ELF-1 (cell line): ENCODE measurements at places on chromosomes 1 and 21.

GRCh38 chr1:109263234-109263596 is 13.9 kb downstream of the CELSR2 start:
- DNase-seq = no peak

DNA sequence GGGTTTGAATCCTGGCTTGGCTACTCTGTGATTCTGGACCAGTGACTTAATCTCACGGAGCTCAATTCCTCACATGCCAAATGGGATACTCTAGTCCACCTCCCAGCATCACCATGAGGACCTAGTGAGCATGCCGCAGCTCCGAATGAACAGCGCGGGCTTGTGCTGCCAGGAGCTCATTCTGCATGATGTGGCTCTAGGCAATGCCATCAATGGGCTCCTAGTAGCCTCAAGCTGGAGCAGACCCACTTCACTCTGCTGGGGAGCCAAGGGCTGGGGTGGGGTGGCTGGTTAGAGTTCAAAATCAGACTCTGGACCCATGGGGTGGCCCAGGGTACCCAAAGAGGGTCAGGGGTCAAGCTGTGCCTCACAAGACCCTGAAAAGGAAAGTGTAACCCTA is 41.5 kb downstream of the CDK18 start:
- DNase-seq = no peak

DNA sequence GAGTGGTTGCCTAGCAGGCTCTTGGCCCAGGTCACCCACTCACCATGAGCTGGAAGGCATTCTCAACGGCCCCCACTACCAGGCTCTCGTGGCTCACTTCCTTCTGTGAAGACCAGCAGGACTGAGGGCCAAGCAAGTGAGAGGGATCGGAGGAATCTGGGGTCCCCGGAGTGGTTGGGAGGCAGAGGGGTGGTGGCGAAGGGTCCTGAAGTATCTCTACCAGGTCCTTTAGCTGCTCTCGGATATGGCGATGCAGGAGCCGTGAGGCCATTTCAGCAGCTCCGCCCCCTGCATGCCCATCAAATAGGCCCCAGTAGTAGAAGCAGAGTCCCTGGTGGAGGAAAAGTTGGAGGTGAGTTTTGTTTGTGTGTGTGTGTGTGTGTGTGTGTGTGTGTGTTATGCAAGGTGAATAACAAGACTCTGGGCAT is 2.4 kb downstream of the PPM1J start:
- no peak for DNase-seq

- DNase-seq = no peak
Observed at GRCh38 chr1:90143591-90143990, 148.7 kb downstream of the ZNF326 start.

DNA sequence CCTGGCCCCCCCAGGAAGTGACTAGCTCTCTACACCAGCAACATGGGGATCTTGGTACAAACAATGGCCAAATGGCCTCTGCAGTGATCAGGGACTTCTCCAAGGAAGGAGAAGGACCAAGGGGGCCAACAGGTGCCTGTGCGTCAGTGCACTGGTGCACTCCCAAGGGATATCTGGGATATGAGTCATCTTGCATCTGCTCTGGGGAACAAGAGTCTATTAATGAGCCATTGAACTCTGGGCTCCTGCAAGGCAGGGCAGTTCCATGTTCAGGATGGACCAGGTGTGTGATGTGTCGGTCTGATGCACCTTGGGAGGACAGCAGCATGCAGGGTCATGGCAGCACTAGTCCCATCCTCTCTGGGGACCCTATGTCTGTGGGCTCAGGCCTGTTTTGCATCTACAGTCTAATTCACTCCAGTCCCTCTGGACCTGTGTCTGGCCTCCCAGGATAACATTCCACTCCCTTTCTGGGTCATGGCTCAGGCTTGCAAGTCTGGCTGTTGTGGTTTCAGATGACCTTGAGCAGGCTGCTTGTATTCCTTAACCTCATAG is 125.3 kb downstream of the TRABD2B start:
- DNase-seq = no peak

DNA sequence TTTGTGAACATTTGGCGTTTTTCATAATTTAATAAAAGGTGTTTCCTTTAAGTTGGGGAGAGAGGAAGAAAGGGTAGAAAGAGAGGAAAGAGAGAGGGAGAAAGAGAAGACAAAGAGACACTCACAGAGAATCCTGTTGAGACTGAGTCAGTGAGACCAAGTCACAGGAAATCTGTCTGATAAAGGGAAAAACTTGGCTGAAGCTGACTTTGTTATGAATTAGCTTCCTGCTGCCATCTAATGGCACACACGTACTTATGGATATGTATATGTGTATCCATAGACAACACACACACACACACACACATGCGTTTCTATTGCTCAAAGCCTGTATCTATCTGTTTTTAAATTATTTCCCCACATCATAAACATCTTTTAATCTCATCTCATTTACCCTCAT is 42.5 kb upstream of the DISC1 start:
- DNase-seq = no peak

DNA sequence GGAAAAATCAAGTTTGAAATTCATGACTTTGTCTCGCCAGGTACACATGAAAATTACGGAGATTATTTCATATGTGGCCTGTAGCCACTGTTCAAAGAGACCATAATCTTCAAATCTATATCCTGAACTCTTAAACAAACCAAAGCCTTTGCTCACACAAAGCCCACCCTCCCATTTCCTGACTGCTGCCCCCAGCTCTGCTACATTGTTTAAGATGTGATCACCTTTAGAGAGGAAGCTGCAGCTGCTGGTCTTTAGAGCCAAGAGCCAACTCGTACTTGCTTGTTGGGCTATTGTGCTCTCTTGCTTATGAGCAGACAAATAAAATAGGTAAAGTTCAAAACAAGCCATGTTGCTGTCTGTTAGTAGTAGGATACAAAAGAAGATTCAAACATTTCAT is 71.9 kb downstream of the DTL start:
- DNase-seq = no peak

DNA sequence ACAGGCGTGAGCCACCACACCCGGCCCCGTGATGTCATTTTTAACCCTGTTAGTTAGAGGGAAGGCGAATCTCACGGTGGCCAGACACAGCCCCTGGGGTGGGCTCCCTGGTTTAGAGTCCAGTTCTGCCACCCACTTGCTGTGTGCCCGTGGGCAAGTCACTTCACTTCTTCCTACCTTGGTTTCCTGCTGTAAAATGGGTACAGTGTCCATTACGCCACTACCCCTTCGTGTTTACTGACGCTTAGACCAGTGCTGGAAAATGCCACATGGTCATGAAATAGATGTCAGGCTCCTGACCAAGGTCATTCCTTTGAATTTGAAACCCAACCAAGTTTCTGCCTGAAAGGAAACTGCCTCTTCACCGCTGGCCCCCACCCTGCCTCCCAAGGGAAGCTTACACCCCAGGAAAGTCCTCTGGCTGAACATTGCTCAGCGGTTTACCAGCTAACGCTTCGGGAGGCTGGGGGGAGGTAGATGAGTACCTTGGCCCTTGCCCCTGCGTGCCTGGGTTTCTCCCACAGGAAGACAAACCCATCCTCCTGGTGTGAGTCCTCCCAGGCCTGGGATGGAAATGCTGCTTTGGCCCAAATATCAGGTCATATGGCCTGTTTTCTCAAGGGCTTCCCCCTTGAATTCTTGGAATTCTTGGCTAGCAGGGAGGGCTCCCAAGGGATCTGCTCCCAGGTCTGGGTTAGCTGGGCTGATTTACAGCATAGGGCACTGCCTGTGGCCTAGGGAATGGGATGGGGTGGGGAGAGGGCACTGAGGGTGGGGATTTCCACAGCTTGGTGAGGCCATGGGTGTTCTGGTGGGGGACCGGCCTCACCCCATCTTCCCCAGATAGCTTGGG is 7.6 kb upstream of the AADACL4 start:
- peak; percentile 82 for DNase-seq

- DNase-seq = no peak
Observed at GRCh38 chr1:201947697-201948008, 1.3 kb upstream of the LMOD1 start.

- no peak for DNase-seq
Observed at GRCh38 chr1:162856260-162856659, 4.7 kb downstream of the CCDC190 start.

- DNase-seq = no peak
Observed at GRCh38 chr1:55490547-55490946, 275.4 kb upstream of the USP24 start.

GRCh38 chr21:15894596-15894995 is 164.8 kb downstream of the USP25 start:
- DNase-seq = no peak
